NCI-H2171 treated with DMSO at 0.1 percent for 48 hours (cell line): ENCODE measurements at places on chromosomes 1 and 21.

DNA sequence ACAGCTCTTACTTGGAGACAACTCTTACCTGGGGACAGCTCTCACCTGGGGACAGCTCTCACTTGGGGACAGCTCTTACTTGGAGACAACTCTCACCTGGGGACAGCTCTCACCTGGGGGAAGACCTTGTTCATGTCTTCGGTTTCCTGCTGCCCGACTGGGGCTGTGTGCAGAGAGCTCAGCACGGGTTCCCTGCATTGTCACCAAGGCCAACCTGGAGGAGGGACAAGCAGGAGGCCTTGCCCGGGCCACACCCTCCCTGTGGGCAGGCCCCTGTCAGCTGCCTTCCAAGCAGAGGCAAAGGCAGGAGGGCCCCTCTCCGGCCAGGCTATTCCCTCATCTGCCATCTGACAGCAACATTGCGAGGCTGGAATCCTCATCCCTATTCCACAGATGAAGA lies at the start of gene LDLRAD1:
TSS of gene LDLRAD1 (minus strand) at position 208 of the 400 bp plus-strand sequence. CDS start at position 134, 74 bp downstream.
- no peak for DNase-seq

GRCh38 chr1:14578156-14578555 lies 20.3 kb upstream of the KAZN start:
- DNase-seq, result no peak

DNA sequence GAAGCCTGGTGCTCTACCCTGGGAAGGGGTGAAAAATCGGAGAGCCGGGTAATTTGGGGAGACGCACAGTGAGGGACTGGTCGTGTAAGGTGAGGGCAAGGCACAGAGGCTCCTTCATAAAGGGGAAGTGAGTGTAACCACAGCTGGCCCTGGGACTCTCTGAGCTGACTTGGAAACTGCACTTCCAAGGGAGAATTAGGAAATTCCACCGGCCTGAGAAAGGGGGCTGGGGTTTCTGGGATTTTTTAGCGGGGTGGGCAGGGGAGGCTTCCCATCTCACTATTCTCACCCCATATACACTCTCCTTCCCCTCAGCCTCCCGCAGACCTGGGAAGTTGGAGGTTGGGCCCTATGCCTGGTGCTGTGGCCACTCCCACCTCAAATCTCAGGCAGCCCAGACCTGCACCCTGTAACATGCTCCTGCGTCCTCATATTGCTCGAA lies 88.3 kb upstream of the IPO9 start:
- no peak for DNase-seq

DNA sequence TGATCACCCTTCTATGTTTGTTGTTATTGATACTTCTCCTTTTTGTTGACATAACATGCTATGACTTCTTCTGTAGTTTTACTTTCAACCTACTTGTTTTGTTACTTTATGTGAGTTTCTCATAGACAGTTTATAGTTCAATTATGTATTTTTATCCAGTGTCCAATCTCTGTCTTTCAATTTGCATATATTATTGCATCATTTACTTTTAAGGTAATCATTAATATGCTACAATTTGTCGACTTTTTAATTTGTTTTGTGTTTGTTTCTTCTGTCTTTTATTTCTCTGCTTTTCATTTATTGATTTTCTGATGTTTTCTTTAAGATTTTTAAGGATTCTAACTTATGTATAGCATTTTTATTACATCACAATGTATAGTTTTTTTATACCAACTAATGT lies 10.3 kb downstream of the OR13G1 start:
- no peak for DNase-seq

DNA sequence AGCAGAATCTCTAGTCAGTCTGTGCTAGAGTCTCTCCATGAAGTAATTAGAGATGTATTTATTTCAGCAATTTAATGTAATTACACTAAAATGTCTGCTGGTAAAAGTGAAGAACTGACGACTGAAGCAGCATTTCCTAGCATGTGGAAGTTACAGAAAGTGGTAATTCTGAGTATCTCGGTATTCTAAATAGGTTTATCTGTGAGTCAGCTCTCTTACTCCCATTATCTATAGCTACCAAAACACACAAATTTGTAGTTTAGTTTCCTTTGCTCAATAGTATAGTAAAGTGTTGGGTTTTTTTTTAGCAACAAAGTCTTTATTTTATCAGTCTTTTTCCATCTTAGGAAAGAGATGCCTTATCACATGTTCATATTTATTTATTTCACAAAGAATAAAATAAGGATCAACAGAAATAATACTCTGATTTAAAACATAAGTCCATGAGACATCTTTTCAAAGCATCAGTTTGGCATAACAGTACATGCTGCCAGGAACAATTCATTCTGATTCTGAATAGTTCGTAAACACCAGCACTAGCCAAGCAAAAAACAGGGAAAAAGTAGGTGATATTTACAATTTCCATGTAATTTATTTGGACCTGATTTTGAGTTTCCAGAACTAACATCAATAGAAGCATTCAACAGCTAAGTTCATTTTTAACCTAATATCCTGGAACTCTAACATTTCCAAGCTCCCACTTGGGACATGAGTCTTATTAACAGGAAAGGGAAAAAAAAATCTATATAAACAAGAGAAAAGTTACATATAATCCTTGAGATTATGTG lies 76.3 kb downstream of the KCNT2 start:
- DNase-seq, result no peak

- DNase-seq, result peak; percentile 86
Observed at GRCh38 chr1:41918450-41919043, at the start of gene HIVEP3. Gene HIVEP3 (minus strand): TSS chr1:41918922.

- no peak for DNase-seq
Observed at GRCh38 chr1:156198831-156199349, 5.0 kb downstream of the SLC25A44 start.

DNA sequence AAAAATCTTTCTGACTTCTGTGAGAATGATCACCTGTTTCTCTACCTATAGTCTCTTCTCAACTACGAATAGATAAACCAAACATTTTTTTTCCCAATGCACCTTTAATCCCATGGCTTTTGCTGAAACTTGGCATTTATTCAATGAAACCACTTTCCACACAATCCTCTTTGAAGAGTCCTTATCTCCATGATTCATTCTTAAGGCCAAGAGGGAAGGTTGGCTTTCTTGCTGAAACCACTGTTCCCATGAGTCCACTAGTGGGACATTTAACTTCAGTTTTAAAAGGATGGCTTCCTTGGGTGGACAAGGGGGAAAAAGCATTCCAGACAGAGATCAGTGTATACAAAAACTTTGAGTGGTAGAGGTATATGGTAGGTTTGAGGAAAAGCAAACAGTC lies 73.6 kb downstream of the CRB1 start:
- DNase-seq, result no peak
